GM12865 (cell line): ENCODE measurements at places on chromosomes 4 and X.

DNA sequence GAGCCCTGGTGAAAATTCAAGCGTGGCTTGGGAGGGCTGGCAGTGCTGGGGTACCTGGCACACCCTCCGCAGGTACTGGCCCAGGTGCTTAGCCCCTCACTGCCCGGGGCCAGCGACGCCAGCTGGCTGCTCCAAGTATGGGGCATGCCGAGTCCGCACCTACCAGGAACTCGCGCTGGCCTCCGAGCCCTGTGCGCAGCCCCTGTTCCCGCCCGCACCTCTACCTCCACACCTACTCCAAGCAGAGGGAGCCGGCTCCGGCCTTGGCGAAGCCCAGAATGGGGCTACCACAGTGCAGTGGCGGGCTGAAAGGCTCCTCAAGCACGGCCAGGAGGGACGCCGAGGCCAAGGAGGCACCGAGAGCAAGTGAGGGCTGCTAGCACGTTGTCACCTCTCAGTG, 14.9 kb upstream of the DHX15 start:
- no peak for DNase-seq

GRCh38 chr4:174503079-174503715, 19.1 kb downstream of the HPGD start:
- no peak for DNase-seq

GRCh38 chr4:67899096-67899495, 15.3 kb upstream of the TMPRSS11D start:
- no peak for DNase-seq

DNA sequence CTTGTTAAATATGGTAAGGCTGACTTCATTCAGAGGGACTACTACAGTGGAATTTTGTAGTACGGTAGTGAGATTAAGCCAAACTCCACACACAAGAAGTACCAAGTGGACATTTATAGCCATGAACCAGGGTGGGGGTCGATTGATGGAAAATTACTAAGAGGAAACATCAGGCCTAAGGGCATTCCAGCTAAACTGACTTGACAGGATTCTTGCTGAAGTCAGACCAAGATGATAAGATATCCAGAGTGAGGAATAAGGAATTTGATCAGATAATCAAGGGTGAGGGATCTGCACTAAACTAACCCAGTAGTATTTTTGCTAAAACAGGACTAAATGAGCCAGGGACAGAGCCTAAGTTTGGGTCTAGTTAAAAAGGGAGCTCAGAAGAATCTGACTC, 597.5 kb downstream of the RPA4 start:
- no peak for DNase-seq

DNA sequence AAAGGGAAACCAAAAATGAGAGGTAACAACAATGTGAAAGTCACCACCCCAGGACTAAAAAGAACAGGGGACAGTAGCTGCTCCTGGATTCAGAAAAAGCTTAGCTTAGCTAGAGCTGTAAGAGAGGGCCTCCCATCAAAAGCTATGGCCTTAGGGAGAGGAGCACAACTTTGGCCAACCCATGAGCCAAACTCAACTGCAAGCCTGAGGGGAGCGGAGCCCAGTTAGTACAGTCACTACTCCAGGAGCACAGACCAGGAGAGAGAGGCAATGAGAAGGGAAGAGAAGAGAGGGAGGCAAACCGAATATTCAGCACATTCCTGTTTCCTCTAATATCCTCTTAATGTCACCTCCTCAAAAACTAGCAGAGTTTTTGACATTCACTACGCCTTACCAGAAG, 917.1 kb upstream of the INTU start:
- DNase-seq = no peak

DNA sequence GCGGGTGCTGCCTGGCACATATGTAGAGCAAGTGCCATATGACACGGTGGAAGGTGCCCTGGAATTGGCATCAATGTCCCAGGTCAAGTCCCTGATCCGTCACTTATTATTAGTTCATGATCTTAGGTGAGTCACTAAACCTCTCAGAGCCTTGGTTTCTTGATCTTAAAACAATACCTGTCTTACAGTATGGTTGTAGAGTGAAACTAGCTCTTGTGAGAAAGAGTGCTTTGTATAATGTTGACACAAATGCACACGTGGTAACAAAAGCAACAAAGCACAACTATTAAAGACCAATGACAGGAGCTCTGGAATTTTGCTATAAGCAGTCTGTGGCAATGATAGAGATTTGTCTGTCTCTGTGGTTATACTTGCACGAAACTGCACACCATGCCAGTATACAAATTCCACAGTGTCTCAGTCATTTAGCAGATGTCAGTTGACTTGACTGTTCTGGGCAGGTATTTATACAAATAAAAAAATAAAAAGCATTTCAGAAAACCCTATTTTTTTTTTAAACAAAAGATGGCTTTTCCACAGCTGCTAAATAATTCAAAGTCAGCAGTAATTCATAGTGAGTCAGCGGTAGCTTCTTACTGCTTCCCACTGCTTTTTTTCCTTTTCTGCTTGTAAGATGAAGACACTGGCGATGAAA, 19.7 kb upstream of the ACSL1 start:
- DNase-seq = peak; percentile 54

DNA sequence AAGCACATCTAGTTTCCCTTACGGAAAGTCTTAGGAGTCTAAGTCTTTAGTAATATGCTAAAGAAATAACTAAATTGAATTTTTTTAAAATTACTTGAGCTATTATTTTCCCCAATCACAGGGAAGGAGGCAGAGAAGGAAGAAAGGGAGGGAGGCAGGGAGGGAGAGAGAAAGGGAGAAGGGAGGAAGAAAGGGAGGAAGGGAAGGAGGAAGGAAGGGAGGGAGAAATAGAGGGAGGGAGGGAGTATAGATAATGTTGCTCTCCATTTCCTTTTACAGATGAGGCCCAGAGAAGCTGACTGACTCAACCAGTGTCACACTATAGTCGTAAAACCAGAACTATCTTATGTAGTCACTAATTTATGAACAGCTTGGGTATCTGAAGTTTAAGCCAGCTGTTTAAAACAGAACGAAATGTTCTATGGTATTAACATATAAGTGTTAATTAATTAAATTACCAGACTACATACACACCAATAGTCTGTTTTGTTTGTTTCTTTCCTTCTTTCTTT, 14.6 kb downstream of the SH3RF1 start:
- no peak for DNase-seq

GRCh38 chrX:12956704-12957534, 18.0 kb upstream of the TMSB4X start:
- peak; percentile 92 for DNase-seq

DNA sequence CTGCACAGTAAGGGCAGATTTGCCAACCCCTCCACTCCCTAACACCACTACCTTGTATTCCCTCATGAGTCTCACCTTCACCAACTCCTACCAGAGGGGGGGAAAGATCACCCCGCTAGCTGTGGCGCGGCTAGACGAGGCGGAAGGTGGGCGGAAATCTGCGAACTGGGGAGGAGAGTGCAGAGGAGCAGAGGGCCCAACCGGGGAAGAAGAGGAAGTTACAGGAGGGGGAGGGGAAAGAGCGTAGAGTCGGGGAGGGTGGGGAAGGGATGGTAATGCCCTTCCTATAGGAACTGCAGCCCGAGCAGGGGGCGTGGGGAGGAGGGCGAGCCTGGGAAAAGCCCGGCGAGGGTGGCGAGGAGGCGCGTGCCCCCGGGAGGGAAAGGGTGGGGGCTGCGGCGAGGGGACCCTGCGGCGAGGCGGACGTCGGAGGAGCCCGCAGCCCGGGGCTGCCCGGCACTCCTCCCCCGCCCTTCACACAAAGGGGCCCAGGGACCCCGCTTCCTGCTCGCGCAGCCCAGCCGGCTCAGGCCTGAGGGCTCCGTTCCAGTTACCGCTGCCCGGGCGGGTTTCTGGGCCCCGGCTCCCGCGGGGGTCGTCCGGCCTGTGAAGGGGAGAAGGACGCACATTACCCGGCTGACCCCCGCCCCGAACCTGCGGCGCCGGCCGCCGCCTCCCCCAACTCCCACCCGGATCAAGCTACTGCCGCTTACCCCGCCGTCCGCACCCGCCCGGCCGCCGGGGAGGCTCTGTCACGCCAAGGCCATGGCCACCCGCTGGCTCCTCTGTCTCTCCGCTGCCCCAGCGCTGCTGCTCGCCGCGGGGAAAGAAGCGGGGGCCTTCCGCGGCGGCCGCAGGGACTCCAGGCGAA, 1.8 kb downstream of the RAP2C start:
- DNase-seq = peak; percentile 87

DNA sequence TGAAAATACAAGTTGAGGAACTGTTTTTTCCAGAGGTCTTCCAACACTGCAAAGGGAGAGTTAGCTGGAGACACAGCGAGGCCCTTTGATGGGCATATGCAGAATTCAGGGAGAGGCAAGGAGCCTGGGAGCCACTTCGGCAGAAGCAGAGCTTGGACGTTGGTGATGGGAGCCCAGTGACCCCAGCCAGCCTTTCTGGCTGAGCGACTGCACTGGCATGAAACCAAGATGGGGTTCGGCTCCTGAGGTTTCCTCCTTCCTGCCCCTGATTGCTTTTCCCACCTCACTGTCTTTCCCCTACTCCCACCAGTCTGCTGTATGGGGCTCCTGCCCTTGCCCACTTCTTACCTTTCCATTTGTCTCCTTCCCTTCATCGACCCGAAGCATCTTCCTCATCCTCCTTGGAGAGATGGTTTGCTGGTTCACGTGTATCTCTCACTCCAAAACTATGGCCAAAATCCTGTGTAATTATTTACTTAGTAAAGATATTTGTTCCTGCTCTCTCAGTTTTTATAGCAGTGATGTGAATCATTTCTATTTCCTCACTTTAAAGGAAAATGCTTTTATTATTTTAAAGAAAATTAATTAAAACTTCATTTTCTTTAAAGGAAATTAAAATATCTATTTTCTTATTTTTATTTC, 100.5 kb downstream of the NFKB1 start:
- no peak for DNase-seq

DNA sequence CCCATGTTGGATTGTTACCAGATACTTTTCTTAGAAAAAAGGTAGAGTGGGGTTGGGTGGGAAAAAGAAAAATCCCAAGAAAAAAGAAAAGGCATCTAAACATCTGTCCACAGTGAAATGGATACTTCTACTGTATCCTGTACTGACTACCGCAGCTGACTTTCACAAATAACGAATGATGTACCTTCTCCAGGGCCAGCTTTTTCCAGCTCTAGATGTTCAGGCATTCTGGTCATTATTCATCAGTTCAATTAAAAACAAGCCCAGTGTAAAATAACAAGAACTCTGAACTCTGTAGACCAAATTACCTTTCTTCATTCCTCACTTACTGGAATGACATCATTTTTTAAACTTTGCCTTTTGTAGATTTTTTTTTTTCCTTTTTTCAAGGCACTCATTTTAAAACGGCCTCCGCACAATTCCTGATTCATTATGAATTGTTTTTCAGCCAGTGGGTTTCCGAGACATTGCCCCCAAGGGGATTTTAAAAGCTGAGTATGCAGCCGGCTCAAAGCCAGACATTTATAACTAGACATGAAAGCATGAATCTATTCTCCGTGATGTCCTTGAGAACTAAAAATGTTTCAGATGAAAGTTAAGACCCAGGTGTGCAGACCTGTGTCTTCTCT, 113.5 kb downstream of the PRKX start:
- DNase-seq = no peak

- DNase-seq = no peak
These were observed 24.5 kb downstream of the RUFY3 start for GRCh38 chr4:70746179-70746839.

- DNase-seq = peak; percentile 41
These were observed 17.9 kb upstream of the NSUN7 start for GRCh38 chr4:40731792-40732245.

GRCh38 chr4:74874753-74875367, 58.1 kb upstream of the PARM1 start:
- peak; percentile 82 for DNase-seq

GRCh38 chr4:126318376-126318775, 1003.6 kb downstream of the FAT4 start:
- no peak for DNase-seq

- no peak for DNase-seq
These were observed 148.8 kb upstream of the EDNRA start for GRCh38 chr4:147332091-147332490.

DNA sequence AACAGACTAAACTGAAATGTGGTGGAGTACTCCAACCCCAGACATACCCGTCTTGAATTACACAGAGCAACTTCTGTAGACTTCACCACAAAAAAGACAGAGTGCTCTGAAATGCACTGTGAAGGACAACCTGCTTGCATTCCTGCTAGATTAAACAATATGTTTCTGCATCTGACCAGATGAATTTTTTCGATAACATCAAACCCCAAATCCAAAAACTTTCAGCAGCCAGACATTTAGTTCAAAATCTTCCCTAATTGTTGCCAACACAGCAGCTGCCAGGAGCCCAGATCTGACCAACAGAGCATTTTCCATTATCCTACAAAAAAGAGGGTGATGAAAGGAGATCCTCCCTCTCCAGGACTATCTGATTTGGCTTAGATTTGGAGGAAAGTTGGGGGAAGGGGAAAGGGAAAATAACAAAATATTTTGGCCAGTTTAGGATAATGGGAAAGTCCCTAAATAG, 356.5 kb downstream of the PDGFC start:
- no peak for DNase-seq

GRCh38 chr4:83334425-83335241, at the start of gene HPSE:
Gene HPSE, minus strand, starts transcription at chr4:83334848. Its CDS starts 66 bp downstream, at chr4:83334782.
- DNase-seq = peak; percentile 66

GRCh38 chr4:113641025-113641431, 120.5 kb downstream of the CAMK2D start:
- DNase-seq = peak; percentile 57

GRCh38 chr4:176376032-176376614, 56.4 kb downstream of the SPCS3 start:
- DNase-seq = peak; percentile 12

DNA sequence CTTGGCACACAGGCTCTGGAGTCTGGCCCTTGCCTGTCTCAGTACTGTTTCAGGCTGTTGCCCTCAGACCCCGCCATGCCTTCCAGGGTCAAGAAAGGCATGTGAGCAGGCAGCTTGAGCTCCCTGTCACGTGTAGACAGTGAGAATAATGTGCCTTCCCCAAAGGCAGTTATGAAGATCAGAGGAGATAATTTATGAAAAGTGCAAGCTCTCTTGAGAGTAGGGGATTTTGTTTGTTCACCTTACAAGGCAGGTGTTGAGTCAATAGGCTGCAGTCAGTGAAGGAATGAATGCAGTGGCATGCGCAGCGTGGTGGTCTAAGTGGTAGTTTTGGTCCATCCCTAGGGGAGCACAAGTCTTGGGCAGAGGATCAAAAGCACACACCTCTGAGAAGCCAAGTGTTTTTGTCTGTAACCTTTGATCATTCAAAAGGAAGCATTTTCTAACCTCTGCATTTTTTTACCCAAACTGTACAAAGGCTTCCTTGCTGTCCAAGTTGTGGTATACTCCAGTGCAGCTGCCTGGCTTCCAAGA, 14.4 kb downstream of the HADH start:
- DNase-seq = no peak

GRCh38 chr4:7655511-7656243, 220.9 kb upstream of the PSAPL1 start:
- DNase-seq = no peak

DNA sequence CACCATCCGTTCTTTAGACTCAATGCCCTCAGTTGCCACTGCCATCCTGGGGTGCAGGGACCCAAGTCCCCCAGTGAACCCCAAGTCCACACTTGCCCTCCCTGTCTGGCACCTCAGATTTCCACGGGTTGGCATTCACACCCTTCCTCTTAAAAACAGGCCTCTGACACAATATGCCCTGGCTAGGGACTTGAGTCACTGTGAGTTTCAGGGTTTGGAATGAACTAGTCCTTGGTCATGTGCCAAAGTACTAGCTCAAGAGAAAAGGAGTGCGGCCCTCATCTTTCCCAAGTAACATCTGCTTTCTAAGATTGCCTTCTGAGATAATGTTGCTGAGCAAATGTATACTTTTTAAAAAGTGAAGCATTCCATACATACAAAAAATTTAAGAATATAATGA, 134.0 kb downstream of the MID1 start:
- DNase-seq = no peak

GRCh38 chrX:132219343-132219768, at the start of gene RAP2C:
Gene RAP2C, minus strand, starts transcription at chrX:132219447. Its CDS starts 2,179 bp downstream, at chrX:132217268.
- DNase-seq = peak; percentile 82
